Muscle of back (tissue), 13 donors: ENCODE measurements at places on chromosomes 11 and 22. TPM values are rescaled to one million over a fixed set of nuclear protein-coding genes. Genes with fewer than 3 reads are reported as not detected.

Gene INPP5J
- polyA plus RNA-seq, result 1.7 TPM

Gene GAL
- polyA plus RNA-seq, result not detected

Gene FGF19
- 1.8 TPM for polyA plus RNA-seq

Gene OR8H2
- polyA plus RNA-seq, result 0.05 TPM

Gene DERL3
- polyA plus RNA-seq, result 1.7 TPM

Gene HPX
- polyA plus RNA-seq, result 2.2 TPM

Gene BCO2
- polyA plus RNA-seq, result 5.2 TPM

Gene OR51B4
- not detected for polyA plus RNA-seq

Gene KDM4E
- polyA plus RNA-seq, result not detected

Gene GSTT2
- polyA plus RNA-seq, result 2.3 TPM

Gene MLC1
- 0.83 TPM for polyA plus RNA-seq

Gene SYCE3
- not detected for polyA plus RNA-seq

Gene SLC22A8
- polyA plus RNA-seq, result not detected

Gene E2F8
- polyA plus RNA-seq, result 16.5 TPM

Gene AMOTL1
- 58.8 TPM for polyA plus RNA-seq

Gene CWC15
- 71.8 TPM for polyA plus RNA-seq

Gene GNAZ
- polyA plus RNA-seq, result 2.9 TPM

Gene ZFP91
- 46.0 TPM for polyA plus RNA-seq

Gene OR4D5
- not detected for polyA plus RNA-seq

Gene CAT
- 57.6 TPM for polyA plus RNA-seq

Gene RTN4RL2
- polyA plus RNA-seq, result 24.2 TPM

Gene TMEM191B
- polyA plus RNA-seq, result not detected

Gene CHRM4
- polyA plus RNA-seq, result not detected

Gene TMEM45B
- polyA plus RNA-seq, result 0.31 TPM

Gene SEC14L2
- polyA plus RNA-seq, result 1.8 TPM

Gene UPB1
- 0.50 TPM for polyA plus RNA-seq

Gene ART5
- 2.2 TPM for polyA plus RNA-seq

Gene OR5A1
- not detected for polyA plus RNA-seq

Gene SERPING1
- polyA plus RNA-seq, result 98.6 TPM

Gene FOSL1
- polyA plus RNA-seq, result 0.38 TPM

Gene GAB4
- polyA plus RNA-seq, result not detected

Gene ZNF280B
- 5.3 TPM for polyA plus RNA-seq

Gene TRIM29
- 0.30 TPM for polyA plus RNA-seq

Gene NOX4
- polyA plus RNA-seq, result 3.2 TPM

Gene TENM4
- polyA plus RNA-seq, result 7.2 TPM

Gene FZD4
- 33.4 TPM for polyA plus RNA-seq

Gene WNT11
- 15.2 TPM for polyA plus RNA-seq

Gene OR52N4
- not detected for polyA plus RNA-seq

Gene PLAAT5
- 4.1 TPM for polyA plus RNA-seq

Gene CD3D
- polyA plus RNA-seq, result 2.6 TPM

Gene HEPHL1
- polyA plus RNA-seq, result 0.03 TPM

Gene MRGPRX4
- not detected for polyA plus RNA-seq

Gene GAS2
- polyA plus RNA-seq, result 37.1 TPM

Gene HBB
- 1,087 TPM for polyA plus RNA-seq

Gene LSP1
- 48.8 TPM for polyA plus RNA-seq

Gene CASP5
- 0.79 TPM for polyA plus RNA-seq

Gene OMP
- polyA plus RNA-seq, result not detected

Gene OR52H1
- polyA plus RNA-seq, result not detected

Gene IGLL5
- polyA plus RNA-seq, result 0.61 TPM

Gene FGF4
- polyA plus RNA-seq, result 7.0 TPM

Gene RRAS2
- polyA plus RNA-seq, result 45.2 TPM

Gene CASP1
- polyA plus RNA-seq, result 14.1 TPM

Gene RGL4
- 1.3 TPM for polyA plus RNA-seq

Gene ADM2
- polyA plus RNA-seq, result 0.50 TPM

Gene FAM181B
- 0.29 TPM for polyA plus RNA-seq

Gene ZBTB44
- polyA plus RNA-seq, result 30.8 TPM

Gene CDON
- polyA plus RNA-seq, result 30.0 TPM

Gene VSIG10L2
- 0.53 TPM for polyA plus RNA-seq
